ENCODE measurements at places on chromosomes 7 and 10.

GRCh38 chr7:128197589-128197988 is 43.5 kb upstream of the LEP start:
- DNase-seq, result no peak

DNA sequence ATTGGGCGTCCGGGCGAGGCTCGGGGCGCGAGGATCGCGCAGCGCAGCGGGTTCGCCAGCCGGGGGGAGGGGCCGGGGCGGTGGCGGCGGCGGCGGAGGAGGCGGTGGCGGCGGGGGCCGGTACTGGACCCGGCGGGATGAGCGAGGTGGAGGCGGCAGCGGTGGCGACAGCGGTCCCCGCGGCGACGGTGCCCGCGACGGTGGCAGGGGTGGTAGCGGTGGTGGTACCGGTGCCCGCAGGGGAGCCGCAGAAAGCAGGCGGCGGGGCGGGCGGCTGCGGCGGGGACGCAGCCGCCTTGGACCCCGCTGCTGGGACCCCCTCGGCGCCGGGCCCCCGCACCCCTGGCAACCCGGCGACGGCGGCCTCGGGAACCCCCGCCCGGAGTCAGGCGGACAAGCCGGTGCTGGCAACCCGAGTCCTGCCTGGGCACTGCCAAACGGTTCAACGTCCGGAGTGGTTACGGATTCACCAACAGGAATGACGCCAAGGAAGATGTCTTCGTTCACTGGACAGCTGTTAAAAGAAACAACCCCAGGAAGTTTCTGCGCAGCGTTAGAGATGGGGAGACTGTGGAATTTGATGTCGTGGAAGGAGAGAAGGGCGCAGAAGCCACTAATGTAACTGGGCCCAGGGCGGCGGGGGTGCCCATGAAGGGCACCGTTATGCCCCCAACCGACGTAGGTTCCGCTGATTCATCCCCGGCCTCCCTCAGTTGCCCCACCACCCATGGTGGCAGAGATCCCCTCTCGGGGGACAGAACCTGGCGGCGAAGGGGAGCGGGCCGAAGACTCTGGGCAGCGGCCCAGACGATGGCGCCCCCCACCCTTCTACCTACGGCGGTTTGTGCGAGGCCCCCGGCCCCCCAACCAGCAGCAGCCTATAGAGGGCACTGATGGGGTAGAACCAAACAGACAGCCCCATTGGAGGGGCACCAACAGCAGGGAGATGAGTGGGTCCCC is 100.3 kb upstream of the CPXM2 start:
- DNase-seq, result no peak

GRCh38 chr7:82126576-82126975 is 317.0 kb downstream of the CACNA2D1 start:
- DNase-seq, result no peak

DNA sequence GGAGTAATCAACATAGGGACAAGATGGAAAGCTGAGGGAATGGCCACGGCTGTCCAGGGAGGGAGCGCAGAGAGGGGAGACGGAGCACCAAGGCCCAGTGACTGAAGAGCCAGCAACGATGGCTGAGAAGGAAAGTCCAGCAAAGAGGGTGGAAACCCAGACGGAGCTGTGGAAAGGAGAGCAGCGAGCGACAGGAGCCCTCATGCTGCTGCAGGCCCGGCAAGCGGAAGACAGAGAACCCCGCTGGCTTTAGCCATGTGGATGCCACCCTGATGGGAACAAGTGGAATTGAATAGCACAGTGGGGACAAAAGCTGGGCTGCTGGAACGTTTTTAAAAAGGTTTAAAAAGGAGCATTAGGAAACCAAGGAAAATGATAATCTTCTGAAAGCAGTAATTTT is 82.9 kb upstream of the DDC start:
- DNase-seq, result no peak

DNA sequence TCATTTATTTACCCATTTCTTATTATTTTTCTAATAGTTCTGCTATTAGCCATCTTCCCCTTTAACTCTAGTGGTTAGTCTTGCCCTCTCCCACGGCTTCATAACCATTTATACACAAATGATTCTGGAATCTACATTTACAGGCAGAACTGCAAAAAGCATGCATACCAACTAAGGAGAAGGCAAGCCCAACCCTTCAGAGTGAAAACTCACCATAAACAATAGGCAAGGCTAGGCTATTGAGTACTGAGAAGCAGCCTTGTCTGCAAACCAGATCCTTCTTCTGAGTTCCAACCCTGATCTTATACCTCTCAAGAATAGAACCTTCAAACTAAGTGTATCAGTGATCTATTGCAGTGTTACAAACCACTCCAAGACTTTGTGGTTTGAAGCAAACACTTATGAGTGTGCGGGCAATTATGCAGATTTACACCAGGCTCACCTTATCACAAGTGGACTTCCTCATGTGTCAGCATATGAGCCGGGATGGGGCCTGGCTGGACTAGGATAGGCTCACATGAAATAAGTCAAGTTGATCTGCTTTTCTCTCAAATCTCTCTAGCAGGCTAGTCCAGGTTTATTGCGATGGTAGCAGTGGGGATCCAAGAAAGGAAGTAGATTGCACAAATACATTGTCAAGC is 896.9 kb upstream of the PHF14 start:
- DNase-seq, result no peak

DNA sequence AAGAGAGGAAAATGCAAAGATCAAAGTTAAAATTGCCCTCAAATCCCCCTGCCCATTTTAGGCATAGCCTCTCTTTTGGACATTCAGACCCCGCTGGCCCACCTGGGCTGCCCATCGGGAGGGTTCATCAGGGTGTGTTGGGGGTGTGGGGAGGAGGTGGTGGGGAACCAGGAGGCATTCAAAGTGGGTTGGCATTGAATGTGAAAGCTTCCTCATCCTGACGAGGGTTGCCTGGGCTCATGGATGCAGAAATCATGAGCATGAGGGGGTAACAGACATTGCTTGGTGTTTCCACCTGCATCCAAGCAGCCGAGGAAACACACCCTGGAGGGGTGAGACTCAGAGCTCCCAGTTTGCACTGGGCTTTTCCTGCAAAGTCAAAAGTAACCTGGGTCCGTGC is 20.6 kb downstream of the BTBD16 start:
- no peak for DNase-seq

GRCh38 chr10:14299556-14299955 is 31.2 kb downstream of the FRMD4A start:
- DNase-seq, result no peak
